ENCODE measurements at places on chromosomes 16 and 17. TPM values are rescaled to one million over a fixed set of nuclear protein-coding genes. Genes with fewer than 3 reads are reported as not detected.

TMEM114 gene
- total RNA-seq = not detected

ANKS4B gene
- not detected for total RNA-seq

UNC45B gene
- not detected for total RNA-seq

DNAI2 gene
- not detected for total RNA-seq

KRTAP17-1 gene
- not detected for total RNA-seq

- H3K4me1 ChIP-seq = no peaks in the 10 kb centered on the region
- H3K27ac ChIP-seq = no peak overlapping the region
- peaks cover 6% of the 10 kb centered on the region for H3K27me3 ChIP-seq
- H3K36me3 ChIP-seq = no peaks in the 10 kb centered on the region
- no peak for DNase-seq
- H3K4me3 ChIP-seq = no peak overlapping the region
Observed at GRCh38 chr16:10828851-10829366, 10.3 kb upstream of the TVP23A start.

DNA sequence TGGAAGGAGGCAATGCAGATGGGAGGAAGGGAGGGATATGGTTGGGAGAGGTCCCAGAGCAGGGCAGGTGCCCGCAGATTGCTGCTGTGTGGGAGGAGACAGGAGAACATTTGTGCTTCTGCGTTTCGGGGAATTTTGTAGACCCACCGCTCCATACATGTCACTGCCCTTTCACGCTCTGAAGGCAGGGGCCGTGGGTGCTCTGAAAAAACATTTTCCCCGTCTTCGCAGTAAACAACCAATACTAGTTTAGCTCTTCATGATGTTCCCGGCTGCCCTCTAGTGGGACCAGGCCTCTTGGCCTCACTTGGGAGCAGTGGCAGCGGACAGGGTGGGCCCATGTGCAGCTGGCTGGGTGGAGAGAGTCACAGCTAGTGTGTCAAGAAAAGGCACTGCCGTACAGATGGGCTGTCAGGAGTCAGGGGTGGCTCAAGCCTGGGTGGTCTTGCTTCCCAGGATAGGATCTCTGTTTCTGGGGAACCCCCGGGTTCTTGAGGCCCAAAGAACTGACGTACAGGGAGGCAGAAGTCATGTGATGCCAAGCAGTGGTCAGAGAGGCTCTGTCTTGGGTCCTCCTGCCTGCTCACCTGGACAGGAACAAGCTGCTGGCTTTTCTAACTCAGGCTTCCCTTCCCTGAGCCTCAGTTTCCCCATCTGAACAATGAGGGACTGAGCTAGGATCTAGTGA, 46.5 kb upstream of the CPNE2 start:
- no peaks in the 10 kb centered on the region for H3K4me1 ChIP-seq
- no peak overlapping the region for H3K4me3 ChIP-seq
- H3K36me3 ChIP-seq = peaks cover 69% of the 10 kb centered on the region

DNA sequence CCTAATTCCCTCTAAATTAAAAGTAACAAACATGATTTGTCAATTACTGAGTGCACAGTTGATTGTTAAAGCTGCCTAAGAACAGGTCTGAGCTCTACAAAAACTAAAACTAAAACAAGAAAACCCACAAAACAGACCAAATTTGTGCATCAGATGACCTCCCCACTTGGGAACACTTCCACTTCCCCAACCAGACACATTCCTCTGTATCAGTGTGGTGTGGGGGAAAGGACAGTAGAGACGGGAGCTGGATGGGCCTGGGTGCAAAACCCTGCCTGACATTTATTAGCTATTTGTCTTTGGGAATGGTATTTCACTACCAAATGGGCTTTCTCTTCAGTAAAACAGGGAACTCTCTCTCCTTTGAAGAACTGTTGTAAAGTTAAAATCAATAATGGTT, 29.8 kb downstream of the STAT3 start:
- no peaks in the 10 kb centered on the region for H3K36me3 ChIP-seq
- no peak for DNase-seq
- H3K4me3 ChIP-seq = no peak overlapping the region
- peaks cover 22% of the 10 kb centered on the region for H3K4me1 ChIP-seq

- no peak overlapping the region for H3K4me3 ChIP-seq
- no peaks in the 10 kb centered on the region for H3K36me3 ChIP-seq
- no peaks in the 10 kb centered on the region for H3K27me3 ChIP-seq
- no peak overlapping the region for H3K27ac ChIP-seq
- DNase-seq = no peak
Observed at GRCh38 chr16:50940275-50940854, 198.5 kb downstream of the CYLD start.

DNA sequence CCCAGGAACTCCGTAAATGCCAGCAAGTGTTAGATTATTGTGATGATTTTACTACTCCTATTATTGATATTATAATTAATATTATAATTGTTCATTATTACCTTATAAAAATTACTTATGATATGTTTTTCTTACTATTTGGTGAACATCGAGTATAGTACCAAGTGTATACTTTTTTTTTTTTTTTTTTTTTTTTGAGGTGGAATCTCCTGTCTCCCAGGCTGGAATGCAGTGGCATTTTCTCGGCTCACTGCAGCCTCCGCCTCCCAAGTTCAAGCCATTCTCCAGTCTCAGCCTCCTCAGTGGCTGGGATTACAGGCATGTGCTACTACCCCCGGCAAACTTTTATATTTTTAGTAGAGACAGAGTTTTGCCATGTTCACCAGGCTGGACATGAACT, 347.0 kb downstream of the WWOX start:
- no peaks in the 10 kb centered on the region for H3K36me3 ChIP-seq
- peaks cover 2% of the 10 kb centered on the region for H3K4me1 ChIP-seq
- no peak for DNase-seq
- H3K27me3 ChIP-seq = no peaks in the 10 kb centered on the region
- H3K4me3 ChIP-seq = no peak overlapping the region

GRCh38 chr16:67278773-67279295, 498 bp upstream of the PLEKHG4 start:
- H3K27ac ChIP-seq = peak overlapping the region; percentile 79
- H3K27me3 ChIP-seq = no peaks in the 10 kb centered on the region
- H3K36me3 ChIP-seq = peaks cover 19% of the 10 kb centered on the region
- DNase-seq = no peak

DNA sequence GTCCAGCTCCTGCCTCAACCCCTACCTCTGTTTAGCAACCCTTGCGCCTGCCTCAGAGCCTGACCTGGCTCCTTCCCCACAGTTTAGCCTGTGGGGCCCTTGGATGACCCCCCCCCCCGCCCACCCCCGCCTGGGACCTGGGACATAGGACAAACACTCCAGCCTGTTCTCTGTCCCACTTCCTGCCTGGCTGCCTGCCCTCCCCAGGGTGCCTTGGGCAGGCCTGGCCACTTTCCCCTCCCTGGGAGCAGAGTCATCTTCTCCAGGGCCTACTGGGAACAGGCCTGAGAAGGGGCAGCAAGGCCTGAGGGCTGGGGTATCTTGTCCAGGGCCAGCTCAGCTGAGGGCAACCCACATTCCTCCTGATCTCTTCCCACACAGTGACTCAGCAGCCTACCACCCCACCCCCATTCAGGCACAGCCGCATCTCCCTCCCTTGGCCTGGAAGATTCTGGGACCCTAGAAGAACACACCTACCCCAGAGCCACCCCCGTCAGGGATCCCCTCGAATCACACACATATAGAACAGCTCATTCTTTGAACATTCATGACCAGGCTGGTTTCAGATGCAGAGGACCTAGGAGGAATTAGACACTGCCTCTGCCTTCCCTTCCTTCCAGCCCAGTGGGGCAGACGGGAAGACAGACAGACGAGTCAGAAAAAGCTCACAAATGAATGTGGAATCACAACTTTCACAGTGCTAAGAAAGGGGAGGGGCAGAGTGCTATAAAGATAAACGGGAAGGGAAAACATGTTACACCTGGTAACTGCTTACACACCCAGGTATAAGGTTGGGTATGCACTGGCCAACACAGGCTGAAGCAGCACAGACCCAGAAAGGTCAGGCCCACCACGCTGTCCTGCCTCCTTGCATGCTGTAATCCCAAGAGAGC, 6.0 kb downstream of the FHOD1 start:
- peak; percentile 86 for DNase-seq
- H3K4me1 ChIP-seq = peaks cover 58% of the 10 kb centered on the region
- no peaks in the 10 kb centered on the region for H3K27me3 ChIP-seq
- H3K4me3 ChIP-seq = no peak overlapping the region

DNA sequence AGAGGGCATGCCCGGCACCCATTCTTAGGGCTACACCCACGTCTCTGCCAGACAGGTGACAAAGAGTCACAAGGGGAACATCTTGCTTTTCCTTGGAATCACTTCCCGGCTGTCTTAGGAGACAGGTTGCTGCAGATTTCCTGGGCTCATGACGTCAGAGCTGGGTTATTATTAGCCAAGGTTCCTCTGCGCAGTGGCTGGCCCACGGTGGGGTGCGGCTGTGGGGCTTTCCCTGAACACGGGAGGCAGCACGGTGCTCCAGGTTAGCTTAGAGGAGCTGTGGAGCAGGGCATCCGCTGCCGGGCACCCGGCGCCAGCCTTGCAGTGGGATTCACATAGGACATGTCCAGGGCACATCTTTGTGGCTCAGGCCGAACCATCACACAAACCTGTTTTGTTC, 118.0 kb upstream of the PLCG2 start:
- H3K27me3 ChIP-seq = no peaks in the 10 kb centered on the region
- peaks cover 26% of the 10 kb centered on the region for H3K36me3 ChIP-seq
- H3K4me1 ChIP-seq = peaks cover 41% of the 10 kb centered on the region
- DNase-seq = no peak
- H3K4me3 ChIP-seq = no peak overlapping the region
- H3K27ac ChIP-seq = no peak overlapping the region

GRCh38 chr17:8357910-8358309, 18.3 kb downstream of the ODF4 start:
- peaks cover 8% of the 10 kb centered on the region for H3K4me1 ChIP-seq
- DNase-seq = no peak
- no peaks in the 10 kb centered on the region for H3K36me3 ChIP-seq
- H3K4me3 ChIP-seq = no peak overlapping the region
- H3K27ac ChIP-seq = no peak overlapping the region
- H3K27me3 ChIP-seq = no peaks in the 10 kb centered on the region

DNA sequence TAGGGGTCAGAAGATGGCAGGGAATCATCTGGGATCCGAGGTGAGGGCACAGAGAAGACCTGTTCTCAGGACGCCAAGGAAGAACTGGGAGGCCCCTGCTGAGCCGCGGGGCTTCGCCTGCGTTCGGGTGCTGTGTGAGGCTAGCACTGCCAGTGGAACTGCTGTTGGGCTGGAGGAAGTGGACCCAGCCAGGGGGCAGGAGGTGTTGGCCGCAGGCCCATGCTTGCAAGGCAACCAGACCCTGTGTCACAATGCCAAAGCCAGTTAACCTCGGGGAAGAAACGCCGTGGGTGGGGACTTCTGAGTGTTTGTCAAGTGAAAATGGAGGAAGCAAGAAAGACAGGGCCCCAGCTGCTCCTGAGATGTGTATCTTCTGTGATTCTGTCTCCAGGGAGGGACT, 185.5 kb downstream of the LGALS9B start:
- H3K27ac ChIP-seq = no peak overlapping the region
- no peak for DNase-seq
- H3K36me3 ChIP-seq = peaks cover 27% of the 10 kb centered on the region
- H3K27me3 ChIP-seq = no peaks in the 10 kb centered on the region
- no peak overlapping the region for H3K4me3 ChIP-seq
- no peaks in the 10 kb centered on the region for H3K4me1 ChIP-seq

GRCh38 chr17:65160516-65160915, 23.3 kb downstream of the RGS9 start:
- H3K27ac ChIP-seq = no peak overlapping the region
- H3K36me3 ChIP-seq = peaks cover 7% of the 10 kb centered on the region
- H3K4me3 ChIP-seq = no peak overlapping the region
- DNase-seq = no peak

GRCh38 chr16:47213761-47214440, 70.2 kb upstream of the NETO2 start:
- H3K4me3 ChIP-seq = no peak overlapping the region
- H3K4me1 ChIP-seq = no peaks in the 10 kb centered on the region
- no peak overlapping the region for H3K27ac ChIP-seq
- no peaks in the 10 kb centered on the region for H3K36me3 ChIP-seq
- DNase-seq = no peak

DNA sequence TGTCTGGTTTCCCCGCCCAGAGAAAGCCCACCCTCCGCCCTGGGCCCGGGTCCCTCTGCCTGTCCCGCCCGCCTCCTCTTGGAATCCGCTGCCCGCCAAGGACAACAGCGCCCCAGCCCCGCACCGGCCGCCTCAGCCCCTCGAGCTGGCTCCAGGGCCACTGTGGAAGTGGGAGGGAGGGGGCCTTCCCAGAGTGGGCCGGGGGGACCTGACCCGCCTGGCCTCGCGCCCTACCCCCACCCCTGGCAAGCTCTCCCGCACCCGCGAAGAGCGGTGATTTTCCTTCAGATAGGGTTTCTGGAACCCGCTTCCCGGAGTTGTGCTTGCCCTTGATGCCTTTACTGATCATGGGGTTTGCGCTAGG, 2.3 kb upstream of the CBX8 start:
- no peak overlapping the region for H3K4me3 ChIP-seq
- peaks cover 22% of the 10 kb centered on the region for H3K36me3 ChIP-seq
- H3K27ac ChIP-seq = no peak overlapping the region
- DNase-seq = no peak
- peaks cover 69% of the 10 kb centered on the region for H3K4me1 ChIP-seq

- no peaks in the 10 kb centered on the region for H3K27me3 ChIP-seq
- peaks cover 17% of the 10 kb centered on the region for H3K4me1 ChIP-seq
- peak overlapping the region; percentile 95 for H3K4me3 ChIP-seq
- DNase-seq = peak; percentile 85
Observed at GRCh38 chr16:2752850-2753732, 653 bp downstream of the SRRM2 start.

GRCh38 chr16:2466667-2467527, 4.2 kb upstream of the NTN3 start:
- DNase-seq = no peak
- H3K27ac ChIP-seq = peak overlapping the region; percentile 66
- H3K4me3 ChIP-seq = no peak overlapping the region
- H3K36me3 ChIP-seq = peaks cover 23% of the 10 kb centered on the region

DNA sequence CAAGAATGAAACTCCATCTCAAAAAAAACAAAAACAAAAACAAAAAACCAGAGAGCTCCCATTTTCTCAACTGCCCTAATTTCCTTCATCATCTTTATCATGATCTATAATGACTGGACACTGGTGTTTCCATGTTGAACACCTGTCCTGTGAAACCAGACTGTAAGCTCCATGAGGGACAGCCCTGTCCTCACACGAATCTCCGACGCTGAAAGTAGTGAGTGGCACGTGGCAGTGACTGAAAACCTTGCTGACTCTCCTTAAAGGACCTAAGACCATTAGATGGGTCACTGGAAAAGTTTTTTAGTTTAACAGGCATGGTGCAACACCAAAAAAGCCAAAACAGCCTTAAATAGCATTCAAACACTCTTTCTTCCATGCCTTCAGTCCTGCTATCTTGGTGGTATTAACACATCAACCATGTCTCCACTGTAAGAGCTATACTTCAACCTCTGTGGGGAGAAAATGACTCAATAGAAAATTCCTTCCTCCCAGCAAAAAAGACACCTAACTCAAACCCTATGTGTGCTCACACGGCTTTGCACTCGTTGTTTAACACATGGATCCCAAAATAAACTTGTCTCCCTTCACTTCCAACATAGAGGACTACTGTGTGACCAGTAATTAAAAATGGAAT, 8.3 kb downstream of the AXIN2 start:
- DNase-seq = no peak
- peaks cover 26% of the 10 kb centered on the region for H3K36me3 ChIP-seq
- no peak overlapping the region for H3K4me3 ChIP-seq
- H3K4me1 ChIP-seq = no peaks in the 10 kb centered on the region
